ENCODE measurements at places on chromosomes 7 and 10.

GRCh38 chr7:55571511-55572377 is 558 bp downstream of the VOPP1 start:
- DNase-seq: peak; percentile 67

GRCh38 chr10:102649797-102650654 is 5.7 kb downstream of the TRIM8 start:
- DNase-seq: no peak

DNA sequence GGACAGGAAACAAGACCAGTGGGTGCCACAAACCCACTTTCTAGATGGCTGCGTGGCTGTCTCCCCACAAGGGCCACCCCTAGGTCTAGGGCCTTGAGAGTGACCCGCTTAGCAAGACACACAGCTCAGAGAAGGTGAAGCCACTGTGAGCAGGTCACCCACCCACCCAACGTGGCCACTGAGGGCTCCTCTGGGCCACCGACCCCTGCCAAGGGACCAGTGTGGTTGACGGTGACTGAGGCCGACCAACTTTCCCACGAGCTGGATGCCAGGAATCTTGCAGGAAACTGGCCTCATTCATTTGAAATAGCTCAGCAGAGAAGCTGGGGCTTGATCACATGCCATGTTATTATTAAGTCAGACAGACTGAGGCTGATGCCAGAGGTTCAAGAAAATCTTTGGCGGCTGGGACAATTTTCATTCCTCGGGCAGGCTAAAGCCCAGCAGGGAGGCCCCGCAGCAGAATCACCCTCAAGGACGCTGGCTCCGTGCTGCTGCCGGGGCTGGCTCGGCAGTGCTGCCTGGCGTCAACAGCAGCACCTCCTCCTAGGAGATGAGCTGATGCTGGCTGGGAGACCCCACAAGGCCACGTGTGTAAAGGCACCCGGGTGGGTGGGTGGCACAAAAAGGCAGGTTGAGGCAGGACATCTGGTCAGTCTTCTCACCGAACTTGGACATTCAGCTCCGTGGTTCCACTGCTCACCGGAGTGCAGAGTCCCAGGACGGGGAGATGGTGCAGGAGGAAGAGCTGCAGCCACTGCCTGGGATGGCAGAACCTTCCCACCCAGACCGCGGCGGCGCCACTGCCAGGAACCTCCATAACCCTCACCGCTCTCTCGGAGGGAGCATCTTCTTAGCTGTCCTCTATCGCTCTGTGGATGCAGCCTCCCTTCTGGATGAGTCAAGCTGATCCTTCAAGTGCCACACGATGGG is 57.8 kb downstream of the ZRANB1 start:
- DNase-seq: no peak

- DNase-seq: peak; percentile 25
These were observed 509 bp downstream of the AHR start for GRCh38 chr7:17298840-17299482.

- no peak for DNase-seq
These were observed 75.5 kb downstream of the GRID1 start for GRCh38 chr10:86290933-86291615.

DNA sequence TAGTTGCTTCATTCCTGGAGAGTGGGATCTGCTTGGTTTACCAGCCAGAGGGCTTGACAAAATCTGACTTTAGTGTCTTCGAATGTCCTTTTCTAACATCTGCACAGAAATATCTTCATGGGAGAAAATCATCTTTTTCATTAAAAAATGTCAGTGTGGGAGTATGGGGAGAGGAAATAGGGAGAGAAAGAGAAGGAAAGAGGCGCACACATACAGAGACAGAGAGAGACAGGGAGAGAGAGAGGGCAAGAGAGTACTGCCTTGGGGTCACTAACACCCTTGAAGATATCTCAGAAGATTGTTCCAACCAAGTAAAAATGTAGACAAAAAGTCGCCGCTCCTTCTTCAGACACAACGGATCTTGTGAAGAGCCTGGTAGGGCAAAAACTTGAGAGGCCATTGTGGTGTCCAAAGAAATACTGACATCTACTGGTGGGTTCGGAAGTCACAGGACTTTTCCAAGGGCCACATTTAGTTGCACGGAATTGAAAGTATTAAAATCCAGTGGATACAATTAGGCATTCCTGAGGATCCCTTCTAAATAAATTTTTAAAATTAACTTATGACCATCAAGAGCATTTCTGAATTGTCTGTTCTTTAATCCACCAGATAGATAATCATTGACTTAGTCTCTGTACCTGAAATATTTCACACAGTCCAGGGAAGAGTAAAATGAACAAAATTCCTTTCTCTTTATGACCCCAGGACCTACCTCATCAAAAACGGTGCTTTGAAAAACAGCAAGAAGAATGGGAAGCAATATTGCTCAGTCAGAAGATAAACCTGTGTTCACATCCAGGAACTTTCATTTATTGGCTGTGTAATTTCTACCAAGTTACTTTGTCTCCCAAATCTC is 29.7 kb downstream of the VIM start:
- DNase-seq: peak; percentile 45

GRCh38 chr7:107967420-107967819 is 35.5 kb downstream of the LAMB1 start:
- DNase-seq: no peak

GRCh38 chr10:6964543-6964942 is 384.5 kb upstream of the PRKCQ start:
- no peak for DNase-seq

- DNase-seq: no peak
These were observed 259.4 kb downstream of the STK31 start for GRCh38 chr7:23969443-23969842.

DNA sequence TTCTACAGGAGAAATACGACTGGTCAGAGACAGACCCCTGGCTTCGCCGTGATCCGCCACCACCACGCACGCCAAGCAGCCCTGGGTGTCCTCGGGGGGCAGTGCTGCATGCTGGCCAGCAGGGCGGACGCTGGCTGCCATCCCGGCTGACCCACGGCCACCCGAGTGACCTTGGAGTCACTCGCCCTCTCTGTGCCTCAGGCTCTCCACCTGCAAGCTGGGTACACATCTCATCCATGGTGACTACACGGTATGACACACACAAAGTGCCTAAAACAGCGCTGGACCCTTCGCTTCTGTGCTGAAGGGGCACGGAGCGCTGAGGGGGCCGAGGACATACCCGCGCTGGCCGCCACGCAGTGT is 62.0 kb upstream of the RNF32 start:
- no peak for DNase-seq

GRCh38 chr7:76074972-76075370 is 27.1 kb downstream of the MDH2 start:
- no peak for DNase-seq

GRCh38 chr10:58348571-58349033 is 13.8 kb downstream of the UBE2D1 start:
- no peak for DNase-seq

DNA sequence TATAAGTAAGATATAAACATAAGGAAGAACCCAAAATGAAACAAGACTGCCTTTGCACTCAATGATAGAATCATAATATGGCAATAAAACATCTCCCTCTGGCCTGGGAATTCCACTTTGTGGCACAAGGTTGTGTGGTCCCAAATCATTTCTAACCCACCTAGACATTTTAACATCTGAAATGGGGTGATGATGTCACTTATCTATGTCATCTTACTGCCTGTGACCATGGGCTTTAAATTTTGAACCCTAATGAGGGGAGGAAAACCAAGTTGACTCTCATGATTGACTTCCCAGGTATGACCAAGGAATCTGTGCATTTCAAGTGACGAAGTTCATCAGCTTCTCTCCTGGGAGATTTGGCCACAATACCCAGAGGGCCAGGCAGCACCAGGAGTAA is 24.5 kb upstream of the ACSM6 start:
- DNase-seq: no peak

GRCh38 chr10:132632851-132633684 is 95.5 kb downstream of the INPP5A start:
- no peak for DNase-seq

DNA sequence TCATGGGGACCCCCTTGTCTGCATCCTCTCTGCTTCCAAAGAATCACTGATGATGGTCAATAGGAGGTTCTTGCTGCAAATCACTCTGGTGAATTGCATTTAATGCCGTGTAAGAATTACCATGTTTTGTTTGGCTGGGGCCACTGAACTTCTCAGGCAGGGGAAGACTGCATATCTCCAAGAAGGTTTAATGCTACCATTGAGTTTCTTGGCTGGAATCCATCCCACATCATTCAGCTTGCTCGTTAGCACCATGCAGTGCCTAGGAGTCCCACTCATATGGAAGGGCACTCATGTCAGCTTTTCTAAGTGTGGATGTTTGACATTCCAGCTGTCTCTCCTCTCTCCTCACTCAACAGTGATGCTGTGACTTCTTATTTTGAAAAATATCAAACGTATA is 50.2 kb upstream of the BAMBI start:
- no peak for DNase-seq

DNA sequence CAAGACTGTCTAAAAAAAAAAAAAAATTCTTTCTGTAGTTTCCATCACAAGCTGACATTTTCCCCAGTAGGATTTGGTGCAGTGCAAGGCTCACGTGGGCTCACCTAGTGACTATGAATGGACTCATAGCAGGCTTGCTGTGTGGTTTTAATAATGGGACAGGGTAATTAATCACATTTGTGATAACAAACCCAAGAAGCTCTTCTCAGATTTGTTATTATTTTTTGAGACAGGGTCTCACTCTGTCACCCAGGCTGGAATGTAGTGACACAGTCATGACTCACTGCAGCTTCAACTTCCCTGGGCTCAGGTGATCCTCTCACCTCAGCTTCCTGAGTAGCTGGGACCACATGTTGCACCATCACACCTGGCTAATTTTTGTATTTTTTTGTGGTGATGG is 40.0 kb downstream of the NACAD start:
- no peak for DNase-seq

- DNase-seq: no peak
These were observed 45.9 kb upstream of the WDR11 start for GRCh38 chr10:120805014-120805812.

DNA sequence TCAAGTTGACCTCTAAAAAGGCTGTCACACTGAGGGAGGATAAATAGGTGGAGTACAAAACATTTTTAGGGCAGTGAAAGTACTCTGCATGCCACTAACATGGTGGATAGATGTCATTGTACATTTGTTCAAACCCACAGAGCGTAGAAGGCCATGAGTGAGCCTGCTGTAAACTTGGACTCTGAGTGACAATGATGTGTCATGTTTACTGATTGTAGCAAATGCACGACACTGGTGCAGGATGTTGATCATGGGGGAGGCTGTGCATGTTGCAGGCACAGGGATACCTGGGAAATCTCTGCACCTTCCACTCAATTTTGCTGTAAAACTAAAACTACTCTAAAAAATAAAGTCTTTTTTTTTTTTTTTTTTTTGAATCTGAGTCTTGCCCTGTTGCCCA is 52.5 kb upstream of the GRID1 start:
- DNase-seq: no peak

DNA sequence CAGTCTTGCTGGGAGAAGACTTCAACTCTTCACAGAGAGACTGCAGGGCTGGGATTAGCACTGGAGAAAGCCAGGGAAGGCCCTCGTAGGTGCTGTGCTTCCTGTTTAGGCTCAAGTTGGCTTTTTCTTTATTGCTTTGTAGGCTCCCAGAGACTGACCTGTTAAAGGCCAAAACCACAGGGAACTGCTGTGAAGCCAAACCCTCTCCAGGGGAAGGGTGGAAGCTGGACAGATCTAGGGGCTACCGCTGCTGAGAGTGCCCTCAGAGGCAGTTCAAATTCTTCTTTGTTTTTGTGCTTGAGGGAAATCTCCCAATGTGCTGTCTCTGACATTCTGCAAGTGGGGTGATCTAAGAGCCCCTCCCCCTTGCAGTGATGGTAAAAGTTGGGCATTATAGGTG is 198.4 kb downstream of the CNTNAP2 start:
- no peak for DNase-seq

DNA sequence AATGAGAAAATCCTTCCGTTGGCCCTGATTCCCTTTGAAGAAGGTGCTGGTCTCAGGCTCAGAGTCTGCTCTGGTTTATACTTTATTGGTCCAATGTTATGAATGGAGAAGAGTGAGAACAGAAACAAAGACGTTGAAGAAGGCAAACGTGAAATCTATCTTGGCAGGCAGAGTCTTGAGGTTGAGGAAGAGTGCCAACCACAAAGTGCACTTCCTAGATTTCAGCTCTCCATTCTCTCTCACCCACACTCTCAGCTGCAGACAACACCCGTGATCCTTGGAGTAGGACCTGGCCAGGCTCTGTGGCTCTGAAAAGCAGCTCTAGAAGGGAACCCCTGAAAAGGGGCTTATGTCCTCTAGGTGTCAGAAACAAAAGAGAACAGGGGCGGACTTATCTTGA is 128.9 kb upstream of the PLXNA4 start:
- DNase-seq: no peak

DNA sequence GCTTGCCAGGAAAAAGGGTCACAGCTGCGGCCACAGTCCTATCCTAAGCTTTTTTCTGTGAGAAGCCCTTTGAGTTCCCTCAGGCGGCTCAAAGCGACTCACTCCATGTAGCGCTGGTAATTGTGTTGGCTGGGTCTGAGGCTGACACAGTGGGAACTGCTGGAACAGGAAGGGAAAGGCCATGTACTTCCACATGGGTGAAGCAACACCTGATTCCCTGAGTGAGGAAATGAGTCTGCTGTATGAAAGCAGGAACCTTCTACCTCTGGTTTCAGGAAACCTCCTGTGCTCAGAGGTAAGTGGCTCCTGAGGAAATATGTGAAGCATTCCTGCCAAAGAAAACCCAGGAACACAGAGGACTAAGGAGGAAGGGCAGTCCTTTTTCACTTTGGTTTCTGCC is 734.6 kb upstream of the SORCS1 start:
- DNase-seq: no peak

DNA sequence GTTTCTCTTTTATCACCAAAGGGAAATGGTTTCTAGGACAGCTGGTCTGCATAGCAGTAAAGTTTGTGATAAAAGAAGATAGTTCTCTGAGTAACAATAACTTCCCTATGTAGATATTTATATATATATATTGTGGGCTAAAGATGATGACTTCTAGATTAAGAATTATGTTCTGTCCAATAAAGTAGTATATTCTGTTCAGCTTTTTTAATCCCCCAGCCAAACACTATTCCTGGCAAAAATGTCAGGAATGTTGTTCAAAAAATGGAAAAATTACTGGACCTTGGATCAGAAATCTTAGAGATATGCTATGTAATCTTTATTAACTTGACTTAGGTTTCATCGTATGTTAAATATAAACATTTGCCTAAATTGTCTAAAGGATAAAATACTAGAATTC is 136.3 kb upstream of the GNAI1 start:
- DNase-seq: no peak

DNA sequence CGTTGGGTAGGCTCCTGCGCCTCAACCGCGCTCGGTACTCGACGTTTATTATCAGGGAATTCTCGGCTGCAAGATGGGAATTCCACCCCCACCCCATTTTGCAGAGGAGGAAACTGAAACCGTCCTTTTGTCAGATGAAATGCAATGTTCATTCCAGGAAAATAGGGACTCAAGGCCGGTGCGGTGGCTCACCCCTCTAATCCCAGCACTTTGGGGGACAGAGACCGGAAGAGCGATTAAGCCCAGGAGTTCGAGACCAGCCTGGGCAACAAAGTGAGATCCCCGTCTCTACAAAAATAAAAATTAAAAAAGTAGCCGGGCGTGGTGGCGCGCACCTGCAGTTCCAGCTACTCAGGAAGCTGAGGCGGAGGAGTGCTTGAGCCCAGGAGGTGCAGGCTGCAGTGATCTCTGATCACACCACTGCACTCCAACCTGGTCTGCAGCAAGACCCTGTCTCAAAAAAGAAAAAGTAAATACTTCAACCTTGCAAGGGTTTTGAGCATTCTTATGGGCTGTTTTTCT is 720 bp upstream of the RFC2 start:
- DNase-seq: no peak

Data from GM10248 (cell line).